Fibroblast of upper back skin (primary cell): ENCODE measurements at places on chromosomes 7 and 10.

GRCh38 chr7:73703757-73704639 lies 15.5 kb downstream of the STX1A start:
- DNase-seq: peak; percentile 70

GRCh38 chr10:129832573-129833467 lies 131.3 kb downstream of the EBF3 start:
- no peak for DNase-seq

GRCh38 chr10:79385804-79386531 lies 38.7 kb downstream of the PPIF start:
- DNase-seq: no peak

DNA sequence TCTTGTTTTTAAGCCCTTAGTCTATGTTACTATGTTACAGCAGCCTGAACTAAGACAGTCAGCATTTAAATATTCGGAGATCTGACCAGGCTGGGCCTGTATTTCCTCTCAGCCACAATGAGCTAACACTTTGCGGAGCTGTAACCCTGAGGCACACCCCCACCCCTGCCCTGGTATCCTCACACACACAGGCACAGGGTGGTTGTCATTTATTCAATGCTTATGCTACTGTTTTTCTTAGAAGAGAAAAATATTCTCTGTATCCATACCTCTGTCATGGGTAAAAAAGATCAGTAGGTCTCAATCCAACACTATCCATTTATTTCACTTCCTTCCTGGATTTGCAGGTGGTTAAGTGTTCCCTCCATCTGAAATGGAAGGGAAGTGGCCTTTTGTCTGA lies 80.3 kb upstream of the TRIL start:
- DNase-seq: peak; percentile 65

DNA sequence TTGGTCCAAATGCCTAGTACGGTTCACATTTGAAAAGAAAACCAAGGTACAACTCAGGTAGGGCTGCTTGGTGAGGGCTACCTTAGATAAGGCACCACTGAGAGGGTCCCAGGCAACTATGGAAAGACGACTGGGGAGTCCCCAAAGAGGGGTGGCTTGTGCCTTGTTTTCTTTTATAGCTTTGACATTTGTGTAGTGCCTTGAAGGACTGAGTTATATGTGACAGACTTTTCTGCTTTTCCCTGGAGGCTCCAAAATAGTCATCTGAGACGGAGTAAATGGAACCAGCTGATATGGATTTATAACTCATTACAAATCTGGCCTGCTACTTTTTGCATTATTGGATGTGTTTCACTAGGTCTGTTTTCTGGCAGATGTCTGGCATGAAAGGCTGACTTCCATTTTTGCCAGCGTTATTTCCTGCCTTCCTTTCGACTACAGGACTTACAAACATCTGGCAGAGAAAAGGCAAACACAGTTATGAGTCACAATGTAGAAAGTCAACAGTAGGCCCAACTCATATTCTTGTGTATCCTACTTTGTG lies 88.2 kb upstream of the IMMP2L start:
- DNase-seq: peak; percentile 54

- DNase-seq: no peak
These were observed 182.2 kb downstream of the WDR11 start for GRCh38 chr10:121033366-121033765.

DNA sequence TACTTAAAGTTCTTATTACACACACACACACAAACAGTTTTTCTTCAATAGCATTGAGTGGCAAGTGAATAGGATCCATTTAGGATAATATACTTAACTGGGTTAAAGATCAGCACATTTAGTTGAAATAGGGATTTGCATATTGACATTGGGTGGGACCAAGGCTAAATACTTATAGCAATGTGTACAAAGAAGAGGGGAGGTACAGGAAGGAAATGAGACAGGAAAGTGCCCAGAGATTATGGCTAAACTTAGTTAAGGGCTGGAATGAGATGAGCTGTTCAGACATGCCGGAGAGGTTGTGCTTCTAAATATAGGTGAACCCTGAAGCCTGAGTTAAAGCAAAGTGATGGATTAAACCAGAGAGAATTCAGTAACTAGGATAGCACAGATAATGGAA lies 95.1 kb downstream of the LSMEM1 start:
- DNase-seq: no peak

DNA sequence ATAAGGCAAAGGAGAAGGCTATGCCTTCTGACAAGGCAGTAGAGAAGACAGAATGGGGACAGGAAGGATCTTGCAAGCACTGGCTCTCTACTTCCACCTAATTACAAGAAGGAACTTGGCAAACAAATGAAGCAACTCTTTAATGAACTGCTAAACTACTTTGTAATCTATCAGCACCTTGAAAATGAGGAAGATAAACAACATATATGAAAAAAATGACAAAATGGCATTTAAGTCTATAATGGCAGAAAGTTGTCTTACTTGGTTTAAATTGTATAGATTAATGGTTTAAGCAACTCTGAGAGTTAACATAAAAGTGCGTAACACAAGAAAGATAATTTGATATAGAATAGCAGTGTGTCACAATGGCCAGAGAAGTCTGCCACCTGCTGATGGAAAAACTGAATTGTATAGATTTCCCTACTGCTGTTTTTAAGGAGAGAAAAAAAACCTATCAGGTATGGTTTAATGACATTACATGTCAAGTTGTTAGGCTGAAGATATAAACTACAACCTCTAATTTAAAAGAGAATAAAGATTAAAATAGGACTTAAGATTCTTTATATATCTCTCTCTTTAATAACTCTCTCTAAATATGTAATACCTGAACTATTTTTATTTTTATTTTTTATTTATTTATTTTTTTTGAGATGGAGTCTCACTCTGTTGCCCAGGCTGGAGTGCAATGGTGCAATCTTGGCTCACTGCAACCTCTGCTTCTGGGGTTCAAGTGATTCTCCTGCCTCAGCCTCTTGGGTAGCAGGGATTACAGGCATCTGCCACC lies 11.8 kb downstream of the NT5C3A start:
- peak; percentile 62 for DNase-seq

GRCh38 chr7:157516311-157516710 lies 179.5 kb downstream of the DNAJB6 start:
- no peak for DNase-seq

- DNase-seq: peak; percentile 62
These were observed 69.7 kb downstream of the VCL start for GRCh38 chr10:74067373-74068352.

DNA sequence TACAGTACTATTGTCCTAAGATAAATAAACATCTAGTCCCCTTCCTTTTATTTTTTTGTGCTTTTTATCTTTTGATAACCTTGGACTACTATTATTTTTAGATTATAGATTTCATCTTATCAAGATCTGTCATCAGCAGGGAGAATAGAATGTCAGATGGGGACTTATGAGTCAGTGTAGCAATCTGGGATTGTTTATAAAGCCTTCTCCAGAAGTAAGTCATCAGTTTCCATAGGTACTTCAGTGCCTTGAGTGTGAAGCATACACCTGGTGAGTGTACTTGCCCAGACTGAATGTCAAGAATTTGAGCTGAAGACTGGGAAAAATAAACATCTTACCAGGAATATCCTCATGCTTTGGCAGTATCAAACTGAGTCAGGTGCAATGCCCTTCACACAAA lies 2.1 kb downstream of the CASD1 start:
- DNase-seq: no peak

GRCh38 chr7:142134909-142135308 lies 23.4 kb downstream of the MGAM2 start:
- DNase-seq: no peak

DNA sequence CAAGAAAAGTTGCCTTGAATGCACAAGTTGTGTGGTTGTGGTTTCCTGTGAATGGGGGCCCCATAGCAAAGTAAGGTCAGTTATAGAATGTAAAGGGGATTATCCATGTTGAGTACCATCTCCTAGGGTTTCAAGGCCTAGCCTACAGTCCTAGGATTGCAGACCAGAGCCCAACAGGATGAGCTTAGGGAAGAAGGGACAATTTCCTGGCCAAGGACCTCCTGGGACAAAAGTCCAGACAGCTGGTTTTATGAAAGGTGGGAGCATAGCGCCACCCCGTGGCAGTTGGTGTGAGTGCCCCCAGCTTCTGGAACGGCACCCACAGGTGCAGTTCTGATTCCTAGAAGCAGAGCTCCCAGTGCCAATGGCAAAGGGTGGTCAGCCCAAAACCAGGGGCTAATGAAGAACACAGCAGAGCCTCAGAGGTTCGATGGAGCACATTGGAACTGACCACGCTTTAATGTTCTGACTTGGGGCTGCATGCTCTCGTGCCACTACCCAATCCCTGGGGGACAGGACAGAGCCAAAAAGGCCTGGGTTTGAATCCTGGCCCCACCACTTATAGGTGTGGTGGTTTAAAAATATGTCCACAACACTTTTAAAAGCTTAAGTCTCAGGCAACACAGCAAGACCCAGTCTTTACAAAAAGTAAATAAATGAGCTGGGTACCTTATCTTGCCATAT lies 25.8 kb upstream of the TMEM120A start:
- DNase-seq: peak; percentile 40

GRCh38 chr10:52632591-52632990 lies 140.0 kb downstream of the MBL2 start:
- DNase-seq: no peak

- DNase-seq: no peak
These were observed 18.0 kb downstream of the SH2B2 start for GRCh38 chr7:102304668-102305067.

DNA sequence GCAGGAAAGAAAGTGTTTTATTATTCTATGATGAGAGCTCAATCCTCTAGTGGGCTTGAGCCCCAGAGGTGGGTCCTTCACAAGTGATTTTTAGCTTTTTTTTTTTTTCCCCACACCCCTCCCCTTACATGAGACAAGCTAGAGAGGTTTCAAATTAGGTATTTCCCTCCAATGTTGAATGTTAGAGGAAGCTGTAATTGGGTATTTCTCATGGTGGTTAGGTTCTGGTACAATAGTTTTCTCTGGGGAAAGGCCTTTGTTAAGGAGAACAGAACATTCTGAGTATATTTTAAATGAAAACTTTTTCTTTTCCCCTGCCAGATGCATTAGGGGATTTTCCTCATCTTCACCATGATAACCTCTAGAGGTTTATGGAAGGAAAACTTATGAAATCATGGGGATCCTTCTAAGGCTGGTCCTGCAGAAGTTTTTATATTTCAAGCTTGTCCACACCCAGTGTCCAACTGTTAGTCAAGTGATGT lies 1039.7 kb downstream of the NRG3 start:
- no peak for DNase-seq

DNA sequence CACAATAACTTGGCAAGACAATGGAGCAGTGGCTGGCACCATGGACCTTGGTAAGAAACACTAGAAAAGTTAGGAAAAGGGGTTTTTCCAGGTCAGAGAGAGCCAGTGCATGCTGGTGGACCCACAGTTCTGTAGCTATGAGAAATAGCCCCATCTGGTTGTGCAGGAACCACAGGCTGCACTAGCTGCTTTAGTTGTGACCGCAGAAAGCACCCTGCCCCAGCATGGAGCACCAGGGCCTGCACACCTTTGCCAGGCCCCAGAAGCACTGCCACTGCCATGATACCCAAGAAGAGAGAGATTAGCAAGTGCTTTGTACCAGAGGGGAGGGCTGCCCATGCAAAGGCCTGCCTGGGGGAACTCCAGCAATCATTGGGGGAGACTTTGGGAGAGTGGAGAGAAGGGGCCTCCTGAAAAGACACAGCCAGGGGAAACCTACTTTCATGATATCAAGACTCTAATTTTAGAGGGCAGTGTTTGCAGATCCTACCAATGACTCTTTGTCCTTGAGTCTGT lies 256.1 kb upstream of the C7orf33 start:
- no peak for DNase-seq

DNA sequence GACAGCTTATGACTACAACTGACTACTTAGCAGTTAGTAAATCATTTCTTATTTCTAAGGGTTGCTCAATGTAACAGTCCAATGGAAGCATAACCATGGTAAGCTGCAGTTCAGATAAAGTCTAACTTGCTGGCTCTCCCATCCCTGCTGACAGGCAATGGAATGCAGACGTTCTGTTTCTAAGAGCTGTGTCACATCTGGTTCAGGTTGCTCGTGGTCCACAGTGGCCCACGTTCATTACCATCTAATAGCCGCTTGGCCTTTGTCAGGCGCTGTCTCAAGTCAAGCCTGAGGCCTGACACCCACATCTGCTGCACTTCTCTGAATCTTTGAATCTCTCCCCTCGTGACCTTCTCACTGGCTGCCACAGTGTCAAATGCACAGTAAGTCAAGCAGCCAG lies 240.8 kb downstream of the FGFR2 start:
- DNase-seq: no peak

- no peak for DNase-seq
These were observed 16.7 kb upstream of the C10orf71 start for GRCh38 chr10:49282306-49282705.

- no peak for DNase-seq
These were observed 60.6 kb downstream of the WDR37 start for GRCh38 chr10:1116696-1117280.

- peak; percentile 21 for DNase-seq
These were observed 50.5 kb upstream of the COBL start for GRCh38 chr7:51366930-51367613.

DNA sequence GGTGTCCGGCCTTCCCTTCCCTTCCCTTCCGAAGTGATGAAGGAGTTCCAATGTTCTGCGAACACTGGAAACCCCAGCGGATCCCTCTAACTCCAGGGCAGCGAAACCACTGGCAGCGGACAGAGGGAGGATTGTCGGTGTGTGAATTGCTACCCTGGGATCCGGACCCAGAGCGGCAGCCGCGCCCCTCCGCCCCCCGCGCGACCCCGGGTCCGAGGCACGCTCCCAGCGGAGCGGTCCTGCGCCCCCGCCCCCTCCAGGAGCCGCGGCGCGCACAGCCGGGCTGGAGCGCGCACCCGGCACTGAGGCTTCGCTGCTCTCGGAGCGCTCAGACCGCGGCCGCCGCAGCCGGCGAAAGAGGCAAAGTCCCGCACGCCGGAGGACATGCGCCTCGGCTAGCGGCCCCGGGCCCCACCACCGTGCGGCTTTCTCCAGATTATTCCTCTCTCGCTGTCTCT lies at the start of gene PTPRZ1:
PTPRZ1 (plus strand) TSS at position 331 of the 458 bp plus-strand sequence. CDS start 339 bp downstream, outside the sequence.
- peak; percentile 18 for DNase-seq

GRCh38 chr7:92528958-92529264 lies 316 bp downstream of the RBM48 start:
- no peak for DNase-seq

DNA sequence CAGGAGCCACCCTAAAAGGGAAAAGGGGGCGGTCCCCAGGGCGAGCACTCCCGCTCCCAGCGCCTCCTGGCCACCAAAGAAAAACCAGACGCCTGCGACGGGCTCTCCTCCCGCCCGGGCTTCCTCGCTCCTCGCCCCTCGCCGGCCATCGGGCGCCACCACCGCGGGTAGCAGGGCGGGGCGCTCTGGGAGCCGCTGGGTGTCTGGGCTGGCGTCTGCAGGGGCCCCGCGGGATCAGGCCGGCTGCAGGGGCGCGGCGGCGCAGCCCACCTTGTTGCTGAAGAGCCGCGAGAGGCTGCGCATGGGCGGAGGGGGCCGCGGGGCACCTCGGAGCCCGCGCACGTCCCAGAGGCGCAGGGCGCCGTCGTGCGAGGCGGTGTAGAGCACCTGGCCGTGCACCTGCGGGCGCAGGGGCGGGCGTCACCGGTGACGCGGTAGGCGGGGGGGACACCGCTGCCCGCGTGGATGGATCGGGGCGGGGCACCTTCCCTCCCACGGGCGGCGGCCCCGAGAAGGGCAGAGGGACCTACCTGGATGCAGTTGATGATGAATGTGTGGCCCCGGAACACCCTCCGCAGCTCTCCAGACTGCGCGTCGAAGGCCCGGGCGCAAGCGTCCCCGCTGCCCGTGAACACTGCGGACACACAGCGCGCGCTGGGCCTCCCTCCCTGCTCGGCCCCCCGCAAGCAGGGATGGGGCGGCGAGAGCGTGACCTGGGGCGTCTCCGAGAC lies 28.3 kb downstream of the WDR86 start:
- no peak for DNase-seq
